ENCODE measurements at places on chromosomes 6 and 20. TPM values are rescaled to one million over a fixed set of nuclear protein-coding genes. Genes with fewer than 3 reads are reported as not detected.

- H3K36me3 ChIP-seq, result no peaks in the 10 kb centered on the region
- H3K4me1 ChIP-seq, result peaks cover 2% of the 10 kb centered on the region
- no peak overlapping the region for H3K27ac ChIP-seq
- peaks cover 20% of the 10 kb centered on the region for H3K27me3 ChIP-seq
- H3K4me3 ChIP-seq, result no peak overlapping the region
- no peak for DNase-seq
Measured at GRCh38 chr20:44138867-44139266, 48.1 kb downstream of the JPH2 start.

DNA sequence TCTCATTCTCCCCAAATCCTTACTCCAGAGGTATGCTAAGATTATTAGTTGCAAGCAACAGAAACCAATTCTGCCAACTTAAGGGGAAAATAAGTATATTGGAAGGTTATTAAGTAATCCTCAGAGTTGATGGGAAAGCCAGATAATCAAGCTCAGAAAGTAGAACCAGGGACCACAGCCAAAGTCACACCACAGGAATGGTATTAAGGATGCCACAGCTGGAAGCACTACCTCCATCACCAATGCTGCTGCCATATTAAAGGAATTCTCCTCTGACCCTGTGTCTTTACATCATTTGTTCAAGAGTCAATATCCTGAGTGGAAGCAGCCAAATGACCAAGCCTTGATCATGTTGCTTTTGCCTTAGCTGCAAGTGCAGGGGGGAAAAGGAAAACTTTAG is 9.9 kb downstream of the PROCR start:
- DNase-seq, result no peak
- H3K4me1 ChIP-seq, result no peaks in the 10 kb centered on the region
- H3K27ac ChIP-seq, result no peak overlapping the region
- H3K27me3 ChIP-seq, result no peaks in the 10 kb centered on the region

Gene SCRT2
- not detected for total RNA-seq

DNA sequence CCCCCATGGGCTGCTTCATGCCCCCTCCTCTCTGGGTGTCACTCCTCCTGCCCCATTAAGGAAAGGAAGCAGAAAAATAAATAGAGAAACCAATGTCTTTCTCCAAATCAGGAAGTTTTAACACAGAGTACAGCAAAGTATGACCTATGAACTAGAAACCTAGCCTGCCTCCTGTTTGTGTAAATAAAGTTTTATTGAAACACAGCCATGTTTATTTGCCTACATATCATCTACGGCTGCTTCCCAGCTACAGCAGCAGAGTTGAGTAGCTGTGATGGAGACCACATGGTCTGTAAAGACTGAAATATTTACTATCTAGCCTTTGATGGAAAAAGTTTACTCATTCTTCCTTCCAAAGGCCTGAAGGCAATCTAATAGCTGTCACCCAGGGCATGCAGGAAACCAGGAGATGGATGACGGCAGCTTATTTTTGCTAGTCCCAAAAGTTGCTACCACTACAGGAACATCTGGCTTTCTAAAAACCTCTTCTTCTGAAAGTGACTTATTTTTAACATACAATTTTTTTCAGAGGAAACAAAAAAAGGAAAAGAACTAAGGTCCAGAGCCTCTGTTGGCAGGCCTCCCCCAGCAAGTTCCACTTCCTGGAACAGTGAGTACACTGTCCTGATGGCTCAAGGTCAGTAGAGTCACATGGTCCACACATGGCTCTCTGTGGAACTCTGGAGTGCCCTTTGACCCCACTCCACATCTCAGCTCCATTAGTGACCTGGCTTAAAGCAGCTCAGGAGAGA is 287.8 kb downstream of the PTPRT start:
- H3K4me3 ChIP-seq, result no peak overlapping the region
- H3K4me1 ChIP-seq, result no peaks in the 10 kb centered on the region
- no peak for DNase-seq
- no peaks in the 10 kb centered on the region for H3K36me3 ChIP-seq
- H3K27me3 ChIP-seq, result no peaks in the 10 kb centered on the region

DNA sequence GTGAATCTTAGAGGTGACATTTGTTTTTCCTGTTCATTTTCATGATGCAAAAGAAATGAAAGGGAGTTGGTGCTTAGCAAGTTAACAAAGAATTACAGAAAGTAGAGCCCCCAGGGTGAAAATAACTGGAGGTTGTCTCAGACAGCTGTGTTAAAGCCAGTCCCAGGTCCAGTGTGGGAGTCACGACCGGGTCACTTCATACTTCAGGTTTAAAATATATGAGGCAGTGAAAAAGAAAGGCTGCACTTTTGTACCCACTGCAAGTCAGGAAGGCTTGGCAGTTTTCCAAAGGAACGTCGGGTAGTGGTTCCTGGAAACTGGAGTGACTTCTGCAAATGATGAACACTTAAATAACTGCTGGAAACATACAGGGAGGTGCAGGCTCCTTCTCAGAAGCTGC is 91.5 kb upstream of the THBS2 start:
- H3K4me3 ChIP-seq, result no peak overlapping the region
- no peak overlapping the region for H3K27ac ChIP-seq
- H3K4me1 ChIP-seq, result no peaks in the 10 kb centered on the region
- H3K36me3 ChIP-seq, result no peaks in the 10 kb centered on the region

Data from activated B cell treated with CpG ODN at 0.5 μM for 24 hours (primary cell).